Type B pancreatic cell (in vitro differentiated cells): ENCODE measurements at places on chromosomes 3 and 15. TPM values are rescaled to one million over a fixed set of nuclear protein-coding genes. Genes with fewer than 3 reads are reported as not detected.

DLL4 gene
- 2.9 and 5.9 TPM in 2 replicates for total RNA-seq

SUCLG2 gene
- 40.1 and 42.8 TPM in 2 replicates for total RNA-seq

GATM gene
- total RNA-seq: 17.8 and 26.8 TPM in 2 replicates

PLSCR2 gene
- 0.62 TPM in 1 of 2 replicates, not detected in the other for total RNA-seq

CCR8 gene
- 1.2 TPM in 1 of 2 replicates, not detected in the other for total RNA-seq

GOLGA8T gene
- total RNA-seq: 0.19 and 0.99 TPM in 2 replicates

DNA sequence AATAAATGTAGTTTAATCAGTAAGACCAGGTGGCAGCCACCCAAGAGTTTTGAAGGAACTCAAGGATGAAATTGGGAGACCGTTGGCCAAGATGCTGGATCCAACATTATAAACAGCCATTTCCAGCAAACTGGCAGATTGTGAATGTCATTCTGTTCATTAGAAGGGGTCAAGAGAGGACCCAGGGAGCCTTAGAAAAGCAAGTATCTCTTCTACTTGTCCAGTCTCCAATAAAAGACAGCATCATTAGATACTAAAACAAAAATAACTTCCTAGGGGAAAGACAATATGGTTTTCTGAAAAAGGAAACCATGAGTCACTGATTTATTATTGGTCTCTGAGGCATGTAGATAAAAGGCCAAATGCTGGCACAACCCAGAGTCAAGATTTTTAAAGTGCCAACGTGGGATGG is 67.9 kb downstream of the GADL1 start:
- no peak for DNase-seq

- no peak for DNase-seq
These were observed 18.2 kb downstream of the PLOD2 start for GRCh38 chr3:146142757-146143156.

DNA sequence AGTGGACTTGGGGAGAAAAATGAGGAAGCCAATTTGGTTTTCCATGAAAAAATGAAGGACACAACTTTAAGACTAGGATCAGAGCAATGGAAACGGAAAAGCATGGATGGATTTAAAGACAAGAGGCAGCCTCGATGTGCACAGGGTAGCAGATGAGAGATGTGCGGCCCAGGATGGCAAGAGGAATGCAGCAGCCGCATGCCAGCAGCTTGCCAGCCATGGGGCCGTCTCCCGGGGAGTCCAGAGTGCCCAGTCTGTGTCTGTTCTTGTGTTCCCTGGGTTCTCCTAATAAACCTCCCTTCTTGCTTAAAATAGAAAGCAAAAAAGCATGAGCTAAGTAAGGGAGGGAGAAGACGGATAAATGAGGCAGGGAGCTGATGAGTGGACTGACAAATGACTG is 68.0 kb upstream of the IQSEC1 start:
- DNase-seq: no peak

- no peak for DNase-seq
These were observed 28.9 kb upstream of the LSAMP start for GRCh38 chr3:116474032-116474780.

GRCh38 chr15:91632981-91633380 is 220.5 kb upstream of the SLCO3A1 start:
- DNase-seq: no peak

DNA sequence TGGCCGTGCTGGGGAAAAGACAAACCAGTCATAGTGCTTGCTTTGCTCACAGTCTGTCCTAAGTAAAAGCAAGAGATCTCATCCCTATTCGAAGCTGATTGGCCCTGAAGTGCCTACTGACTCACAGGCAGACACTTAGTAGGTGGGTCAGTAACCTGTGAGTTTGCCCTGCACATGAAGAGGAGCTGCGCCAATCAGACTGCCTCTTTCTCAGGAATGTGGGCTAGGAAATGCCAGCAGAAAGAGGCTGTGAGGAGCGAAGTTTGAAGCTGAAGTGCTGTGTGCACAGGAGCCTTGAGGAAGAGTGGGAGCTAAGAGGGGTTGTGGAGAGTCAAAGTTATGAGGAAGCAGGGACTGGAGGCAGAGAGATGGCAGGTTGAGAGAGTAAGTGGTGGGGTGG is 126.8 kb downstream of the IL20RB start:
- no peak for DNase-seq

DNA sequence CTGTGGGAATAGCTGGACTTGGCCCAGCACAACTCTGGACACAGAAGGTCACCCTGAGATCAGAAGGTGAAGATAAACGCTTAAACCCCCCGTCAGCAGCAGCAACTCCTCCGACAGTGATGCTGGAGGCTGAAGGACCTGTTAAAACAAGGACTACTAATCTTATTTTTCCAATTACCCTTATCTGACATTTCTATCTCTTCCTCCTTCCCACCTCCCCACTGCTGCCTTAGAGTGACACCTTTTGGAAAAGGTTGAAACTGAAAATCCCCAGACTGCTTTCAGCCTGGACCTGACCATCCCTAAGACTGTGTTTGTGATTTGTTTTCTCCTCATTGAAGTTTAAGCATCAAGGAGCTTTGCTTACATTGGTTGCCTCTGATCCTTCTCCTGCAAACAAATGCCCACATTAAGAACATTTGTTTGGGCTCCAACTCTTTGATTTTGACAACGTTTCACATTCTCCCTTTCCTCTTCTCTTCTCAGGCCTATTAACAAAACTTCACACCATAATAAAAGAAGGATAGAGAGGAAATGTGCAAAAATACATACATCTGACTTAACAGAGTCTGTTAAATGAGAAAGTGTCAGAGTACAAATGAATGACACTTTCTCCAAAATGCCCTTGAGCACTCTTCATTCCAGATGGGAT is 410.6 kb upstream of the WNT5A start:
- no peak for DNase-seq

DNA sequence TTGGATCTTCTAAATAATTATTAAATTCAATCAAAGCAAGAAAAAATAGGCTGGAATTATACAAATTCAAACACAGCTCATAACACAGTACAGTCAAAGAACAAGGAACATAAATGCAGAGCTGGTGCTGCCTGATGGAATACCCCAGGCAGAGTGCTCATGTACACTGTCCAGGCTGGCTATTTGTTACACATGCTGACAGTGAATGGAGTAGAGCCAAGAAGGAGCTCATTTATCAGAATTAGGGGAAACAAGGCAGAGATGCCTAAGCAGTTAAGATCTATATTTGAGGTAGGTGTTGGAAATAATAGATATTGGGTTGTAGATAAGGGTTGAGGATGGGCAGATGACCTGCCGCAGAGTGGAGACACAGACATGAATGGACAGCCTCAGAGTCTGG is 788.2 kb upstream of the ARPP21 start:
- no peak for DNase-seq

- no peak for DNase-seq
These were observed 7.4 kb downstream of the ARL14 start for GRCh38 chr3:160684368-160684740.

- DNase-seq: no peak
These were observed 5.4 kb upstream of the ACP3 start for GRCh38 chr3:132311841-132312240.

GRCh38 chr15:93428807-93429351 is 339.9 kb upstream of the RGMA start:
- no peak for DNase-seq

DNA sequence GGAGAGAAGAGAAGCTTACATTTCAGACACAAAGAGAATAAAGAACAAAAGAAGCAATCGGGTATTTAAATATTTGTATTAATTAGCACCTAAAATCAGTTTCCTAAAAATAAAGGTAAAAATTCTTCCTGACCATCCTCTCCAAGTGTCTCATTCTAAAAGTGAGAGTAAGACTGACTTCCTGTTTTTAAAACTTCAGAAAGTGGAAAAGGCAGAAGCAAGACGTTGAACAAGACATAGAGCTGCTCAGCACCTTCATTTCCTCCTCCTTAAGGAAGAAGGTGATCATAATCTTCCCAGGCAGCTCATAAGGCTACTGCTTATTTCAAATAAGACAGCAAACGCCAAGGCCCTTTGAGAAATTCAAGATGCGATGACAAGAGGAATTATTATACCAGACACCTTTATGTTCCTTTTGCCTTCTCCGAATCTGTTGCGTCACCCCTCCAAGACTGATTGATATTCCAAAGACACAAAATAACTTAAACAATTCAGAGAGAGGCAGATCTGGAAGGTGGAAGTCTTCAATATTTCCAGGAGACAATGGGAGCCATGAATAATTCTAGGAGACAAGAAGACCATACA is 238.8 kb upstream of the TLE3 start:
- no peak for DNase-seq

DNA sequence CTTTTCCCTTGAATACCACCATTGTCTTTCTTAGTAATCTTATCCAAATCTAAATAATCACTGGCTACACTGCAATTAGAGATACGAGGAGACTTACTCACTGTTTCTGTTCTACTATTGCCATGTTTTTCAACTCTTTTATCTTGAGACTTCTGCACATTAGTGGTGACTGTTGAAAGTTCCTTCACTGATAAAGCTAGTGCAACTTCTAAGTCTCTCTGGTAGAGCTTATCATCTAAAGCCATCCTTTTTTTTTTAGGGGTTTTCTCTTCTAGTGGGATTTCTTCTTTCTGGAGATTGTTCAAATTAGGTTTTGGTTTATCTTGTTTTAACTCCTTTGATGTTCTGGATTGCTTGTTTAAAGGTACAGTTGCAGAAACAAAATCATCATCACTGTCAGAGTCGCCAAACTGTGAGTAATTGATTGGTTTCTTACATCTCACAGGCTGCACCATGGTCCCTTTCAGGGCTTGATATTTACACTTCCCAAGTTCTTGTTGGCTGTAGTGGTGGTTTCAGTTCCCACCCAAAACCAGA is 37.7 kb downstream of the NCK1 start:
- no peak for DNase-seq

DNA sequence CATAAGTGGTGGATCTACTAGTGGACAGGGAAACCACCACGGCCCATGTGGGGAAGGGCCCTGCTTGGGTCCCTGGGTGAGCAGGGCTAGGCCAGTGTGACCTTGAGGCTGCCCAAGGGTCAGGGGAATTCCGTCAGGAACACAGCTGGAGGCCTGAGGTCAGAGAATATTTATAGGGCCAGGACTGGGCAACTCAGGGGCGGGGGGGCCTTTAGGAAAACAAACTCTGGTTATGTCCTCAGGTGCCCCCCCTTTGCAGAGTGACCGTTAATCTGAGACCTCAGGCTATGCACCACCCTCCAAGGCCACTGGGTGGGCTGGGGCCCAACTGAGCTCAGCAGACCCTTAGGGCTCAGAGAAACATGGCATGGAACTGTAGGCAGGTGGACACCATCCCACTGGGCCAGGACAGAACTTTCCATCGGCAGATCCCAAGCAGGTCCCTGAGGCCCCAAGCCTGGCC is 2.5 kb downstream of the TWF2 start:
- DNase-seq: no peak

DNA sequence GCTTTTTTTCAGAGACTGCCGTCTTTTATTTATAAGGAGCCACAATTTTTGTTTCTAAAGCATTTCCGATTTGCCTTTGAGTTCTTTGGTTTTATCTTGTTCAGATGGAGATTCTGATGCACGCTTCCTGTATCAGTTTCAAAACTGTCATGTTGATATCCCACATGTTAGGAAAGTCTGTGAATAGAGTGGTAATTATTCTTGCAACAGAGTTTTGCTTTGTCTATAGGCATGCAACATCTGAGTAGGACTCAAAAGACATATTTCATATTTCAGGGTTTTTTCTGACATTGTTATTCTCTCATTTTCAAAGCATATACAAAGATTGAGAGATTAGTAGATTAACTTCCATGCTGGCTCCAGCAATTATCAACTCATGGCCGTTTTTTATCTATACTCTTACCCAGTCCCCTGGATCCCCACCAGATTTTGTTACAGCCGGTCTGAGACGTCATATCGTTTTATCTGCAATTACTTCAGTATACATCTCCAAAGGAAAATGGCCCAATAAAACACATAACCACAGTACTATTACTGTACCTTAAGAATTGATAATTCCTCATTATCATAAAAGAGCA is 22.4 kb downstream of the PAQR5 start:
- DNase-seq: no peak

DNA sequence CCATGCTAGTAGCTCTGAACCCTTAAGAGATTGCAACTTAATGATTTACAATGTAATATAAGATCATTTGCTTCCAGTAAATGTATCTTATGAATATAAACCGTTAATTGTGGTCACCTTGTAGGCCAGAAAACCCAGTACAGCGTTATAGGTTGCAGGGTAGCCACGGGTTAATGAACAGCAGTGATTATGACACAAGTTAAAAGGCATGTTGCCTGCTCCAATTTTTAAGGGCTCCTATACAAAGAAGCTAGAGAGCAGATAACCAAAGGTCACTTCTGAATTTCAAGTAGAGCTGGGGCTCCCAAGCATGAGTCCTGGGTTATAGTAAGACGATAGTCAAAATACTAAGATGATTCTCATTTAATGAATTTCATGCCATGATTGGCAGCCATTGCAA is 13.5 kb downstream of the GUCA1C start:
- DNase-seq: no peak

- DNase-seq: no peak
These were observed 759.2 kb upstream of the CFAP20DC start for GRCh38 chr3:59809016-59809415.

- no peak for DNase-seq
These were observed 3.1 kb upstream of the TTLL3 start for GRCh38 chr3:9806688-9807589.

- DNase-seq: no peak
These were observed 598.5 kb downstream of the PDCD6IP start for GRCh38 chr3:34396956-34397355.
